T-helper 9 cell (primary cell): ENCODE measurements at places on chromosomes 11 and 22.

- no peak for DNase-seq
Measured at GRCh38 chr11:104005234-104005855, 31.1 kb upstream of the DDI1 start.

DNA sequence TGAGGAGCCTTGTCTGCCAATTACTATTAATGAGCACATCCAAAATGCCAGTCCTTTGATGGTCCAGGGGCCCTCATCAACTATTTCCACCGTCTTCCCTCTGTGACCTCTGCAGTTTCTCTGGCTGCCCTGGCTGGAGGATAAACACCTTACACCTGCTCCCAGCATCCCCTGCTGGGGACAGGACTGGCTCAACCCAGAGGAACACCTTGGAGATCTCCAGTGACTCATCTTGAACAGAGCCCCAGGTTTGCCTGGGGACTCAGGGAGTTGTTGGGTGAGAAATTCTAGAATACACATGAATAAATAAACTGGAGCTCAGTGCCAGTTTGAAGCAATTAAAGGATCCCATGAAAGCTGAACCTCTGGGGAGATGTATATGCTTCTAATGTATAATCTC, 24.0 kb upstream of the ELF5 start:
- DNase-seq: no peak

DNA sequence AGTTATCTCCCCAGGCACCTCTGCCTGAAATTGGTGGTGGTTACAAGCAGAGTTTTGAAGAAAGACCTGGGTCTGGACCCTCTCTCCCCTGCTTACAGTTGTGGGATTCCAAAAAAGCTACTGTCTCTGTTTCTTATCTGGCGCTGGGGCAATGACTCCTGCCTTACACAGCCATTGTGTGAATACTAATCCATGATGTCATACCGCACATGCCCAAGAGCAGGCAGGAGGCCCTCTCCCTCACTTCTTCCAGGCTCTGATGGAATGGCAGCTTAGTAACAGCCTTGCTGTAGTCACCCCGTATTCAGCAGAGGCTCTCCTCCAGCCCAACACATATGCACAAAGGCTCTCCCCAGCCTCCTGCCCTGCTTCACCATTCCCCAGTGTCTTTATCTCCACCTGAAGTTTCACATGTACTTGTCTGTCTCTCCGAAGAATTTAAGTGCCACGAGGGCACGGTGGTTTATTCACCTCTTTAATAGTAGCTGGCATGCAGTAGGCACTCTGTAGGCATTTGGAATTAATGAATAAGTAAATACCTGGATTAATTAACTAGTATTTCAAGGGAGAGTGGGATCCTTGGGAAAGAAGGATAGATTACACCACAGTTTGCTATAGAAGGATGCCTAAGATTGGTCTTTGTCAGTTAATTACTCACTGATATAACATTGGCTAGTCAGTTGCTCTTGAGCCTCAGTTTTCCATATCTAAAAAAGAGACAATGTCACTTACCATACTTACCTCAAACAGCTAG, 165.6 kb downstream of the ETS1 start:
- no peak for DNase-seq

- no peak for DNase-seq
Measured at GRCh38 chr11:33006010-33006409, 9.7 kb upstream of the DEPDC7 start.

GRCh38 chr11:11213117-11213516, 139.9 kb downstream of the CSNK2A3 start:
- DNase-seq: no peak

DNA sequence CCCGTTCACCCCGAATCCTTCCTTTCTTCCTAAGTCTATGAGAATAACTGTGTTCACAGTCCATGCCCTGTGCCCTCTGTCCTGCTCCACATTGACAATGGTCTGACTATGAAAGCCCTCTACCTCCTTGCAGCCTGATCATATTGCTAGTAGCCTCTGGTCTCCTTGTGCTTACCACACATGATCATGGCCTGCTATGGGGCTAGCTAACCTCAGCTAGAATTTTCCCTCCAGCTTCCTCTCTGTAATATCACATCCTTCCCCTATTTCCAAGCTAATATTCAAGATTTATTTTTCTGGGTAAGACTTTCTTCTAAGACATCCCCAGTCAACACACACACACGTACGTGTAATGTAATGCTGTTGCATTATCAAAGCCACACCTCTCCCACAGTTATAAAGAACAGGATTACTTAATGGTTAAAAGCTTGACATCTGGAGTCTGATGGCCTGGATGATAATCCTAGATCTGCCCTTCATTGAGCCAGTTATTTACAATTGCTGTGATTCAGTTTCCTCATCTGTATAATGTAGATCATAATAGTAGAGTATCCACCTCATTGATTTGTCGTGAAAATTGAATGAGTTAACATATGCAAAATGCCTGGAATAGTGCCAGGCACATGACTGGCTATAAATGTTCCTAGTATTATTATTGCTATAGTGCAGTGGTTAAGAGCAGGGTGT, 214.4 kb upstream of the BLID start:
- DNase-seq: no peak

GRCh38 chr11:114074546-114075343, 15.2 kb downstream of the ZBTB16 start:
- DNase-seq: no peak

- DNase-seq: no peak
Measured at GRCh38 chr22:27990451-27990840, 71.4 kb upstream of the PITPNB start.

DNA sequence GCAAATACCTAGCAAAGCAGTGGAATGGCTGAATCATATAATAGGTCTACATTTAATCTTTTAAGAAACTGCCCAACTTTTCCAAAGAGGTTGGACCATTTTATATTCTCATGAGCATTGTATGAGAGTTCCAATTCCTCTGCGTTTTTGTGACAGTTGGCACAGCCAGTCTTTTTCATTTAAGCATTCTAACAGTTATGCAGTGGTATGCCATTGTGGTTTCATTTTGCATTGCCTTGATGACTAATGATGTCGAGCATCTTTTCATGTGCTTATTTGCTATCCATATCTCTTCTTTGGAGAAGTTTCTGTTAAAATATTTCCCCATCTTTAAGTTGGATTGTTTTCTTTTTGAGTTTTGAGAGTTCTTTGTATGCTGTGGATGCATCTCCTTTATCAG, 38.7 kb downstream of the EIF3F start:
- DNase-seq: no peak
